ENCODE measurements at places on chromosomes 1 and 21. TPM values are rescaled to one million over a fixed set of nuclear protein-coding genes. Genes with fewer than 3 reads are reported as not detected.

DNA sequence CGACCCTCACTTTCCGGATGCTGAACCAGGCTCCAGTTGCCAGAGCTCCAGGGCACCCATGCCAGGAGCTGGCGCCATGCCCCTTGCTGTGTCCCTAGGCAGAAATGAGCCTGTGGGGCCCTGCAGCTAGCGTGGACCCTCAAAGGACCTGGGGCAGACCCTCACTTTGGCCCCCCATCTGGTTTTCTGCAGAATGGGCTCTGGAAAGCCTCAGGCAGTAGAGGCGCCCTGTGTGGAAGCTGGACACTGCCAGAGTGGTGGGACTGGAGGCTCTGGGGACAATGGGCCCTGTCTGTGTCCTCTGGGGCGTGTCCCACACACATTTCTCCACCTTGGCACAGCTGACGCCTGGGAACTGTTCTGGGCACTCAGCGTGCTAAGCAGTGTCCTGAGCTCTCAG lies 6.3 kb upstream of the AURKAIP1 start:
- no peak for DNase-seq

FCGR1A gene
- total RNA-seq = not detected

DNA sequence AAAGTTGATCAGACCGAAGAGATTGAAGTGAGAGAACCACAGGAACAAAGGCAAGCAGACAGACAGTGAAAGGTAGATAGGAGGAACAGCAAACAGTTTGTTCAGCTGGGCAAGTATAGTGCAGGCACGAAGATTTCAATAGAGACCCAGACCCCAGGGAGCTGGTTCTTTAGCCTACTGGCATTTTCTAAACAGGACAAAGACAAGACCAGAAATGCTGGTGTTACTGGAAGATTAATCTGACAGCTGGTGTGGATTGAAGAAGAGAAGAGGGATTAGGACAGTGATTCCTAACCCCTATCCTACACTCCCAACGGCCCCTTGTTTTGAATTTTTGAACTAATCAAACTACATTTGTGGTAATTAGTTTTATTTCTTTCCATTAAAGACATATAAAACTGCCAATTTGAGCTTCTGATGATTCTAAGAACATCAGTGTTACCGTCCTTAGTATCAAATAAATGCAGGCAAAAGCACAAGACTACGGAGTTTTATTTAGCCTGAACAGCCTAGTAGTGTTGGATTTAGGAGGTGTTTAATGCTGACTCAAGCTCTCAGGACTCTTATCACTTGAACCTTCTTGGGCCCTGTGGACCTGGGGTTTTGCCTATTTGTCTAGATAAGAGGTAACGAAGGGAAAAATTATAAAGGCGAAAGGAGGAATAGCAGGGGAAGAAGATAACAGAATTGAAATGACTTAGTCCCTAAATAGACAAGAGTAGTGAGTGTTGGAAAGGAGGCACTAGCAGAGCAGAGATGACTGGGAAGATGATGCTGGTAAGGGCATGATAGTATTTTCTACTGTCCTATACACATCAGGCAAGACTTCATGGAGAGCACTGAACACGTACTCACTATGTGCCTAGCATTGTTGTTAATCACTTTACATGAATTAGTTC lies 2.0 kb downstream of the NPL start:
- no peak for DNase-seq

DNA sequence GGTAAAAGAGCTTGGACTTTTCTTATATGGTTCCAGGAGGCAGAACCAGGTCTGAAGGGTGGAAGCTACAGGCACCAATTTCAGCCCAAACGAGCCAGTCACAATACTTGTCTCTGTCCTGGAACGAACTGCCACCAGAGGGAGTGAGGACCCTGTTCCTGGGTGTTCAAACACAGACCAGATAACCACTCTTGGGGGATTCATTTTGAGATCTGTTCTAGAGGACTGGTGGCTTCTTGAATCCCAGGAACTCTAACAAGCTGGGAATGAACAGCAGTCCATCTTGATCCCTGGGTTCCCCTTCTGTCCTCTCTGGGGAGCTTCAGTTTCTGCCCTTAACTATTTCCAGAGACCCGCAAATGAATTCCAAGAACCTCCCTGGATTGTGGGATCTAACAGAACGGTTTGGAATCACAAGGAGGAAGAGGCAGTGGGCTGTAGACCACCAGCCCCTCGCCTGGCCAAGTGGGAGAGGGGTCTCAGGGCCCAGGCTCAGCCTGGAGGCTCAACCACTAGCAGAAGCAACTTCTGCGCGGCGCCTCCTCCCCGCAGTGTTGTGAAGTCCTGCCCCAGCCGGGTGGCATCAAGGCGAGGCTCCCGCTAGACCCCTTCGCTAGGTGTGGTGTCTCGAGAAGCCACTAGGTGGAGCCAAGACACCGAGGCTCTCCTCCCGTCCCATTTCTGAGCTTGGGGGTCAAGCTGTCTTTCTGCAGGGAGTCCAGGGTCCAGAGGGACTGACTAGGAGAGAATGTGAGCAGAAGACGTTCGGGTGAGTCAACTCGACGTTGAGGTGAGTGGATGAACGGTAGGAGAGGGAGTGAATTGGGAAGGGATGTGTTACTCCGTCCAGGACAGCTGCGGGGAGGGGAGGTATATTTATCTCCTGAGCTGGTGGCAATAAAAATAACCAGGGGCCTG lies 12.1 kb upstream of the NES start:
- DNase-seq = peak; percentile 86

- no peak for DNase-seq
These were observed 118.9 kb downstream of the RGS21 start for GRCh38 chr1:192435704-192436103.

- DNase-seq = peak; percentile 85
These were observed 18.4 kb downstream of the ATP1A4 start for GRCh38 chr1:160169553-160170399.

DNA sequence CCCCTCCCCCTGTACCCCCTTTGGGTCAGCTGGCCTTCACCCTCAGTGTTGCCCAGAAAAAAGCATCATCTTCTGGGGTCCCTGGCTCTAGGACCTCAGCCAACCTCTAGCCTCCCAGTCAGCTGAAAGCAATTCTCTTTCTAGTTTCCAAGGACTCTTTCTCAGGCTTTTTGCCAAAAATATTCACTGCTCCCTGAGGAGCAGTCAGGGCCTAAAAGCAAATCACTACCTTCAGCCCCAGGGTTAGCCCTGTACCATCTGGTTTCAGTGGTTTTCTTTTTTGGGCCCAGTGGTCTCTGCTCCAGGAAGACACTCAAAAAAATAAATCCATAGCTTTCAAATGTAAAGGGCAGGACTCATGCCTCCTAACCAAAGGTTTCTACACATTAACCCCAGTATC lies 3.1 kb upstream of the LMOD1 start:
- no peak for DNase-seq

MXRA8 gene
- total RNA-seq = 0.98 TPM

GRCh38 chr1:240091614-240092300 lies at the start of gene FMN2:
Gene FMN2, plus strand, starts transcription at chr1:240091883. Its CDS starts 227 bp downstream, at chr1:240092110.
- peak; percentile 8 for DNase-seq

GRCh38 chr1:213061263-213061662 lies 10.2 kb downstream of the RPS6KC1 start:
- DNase-seq = peak; percentile 12

DNA sequence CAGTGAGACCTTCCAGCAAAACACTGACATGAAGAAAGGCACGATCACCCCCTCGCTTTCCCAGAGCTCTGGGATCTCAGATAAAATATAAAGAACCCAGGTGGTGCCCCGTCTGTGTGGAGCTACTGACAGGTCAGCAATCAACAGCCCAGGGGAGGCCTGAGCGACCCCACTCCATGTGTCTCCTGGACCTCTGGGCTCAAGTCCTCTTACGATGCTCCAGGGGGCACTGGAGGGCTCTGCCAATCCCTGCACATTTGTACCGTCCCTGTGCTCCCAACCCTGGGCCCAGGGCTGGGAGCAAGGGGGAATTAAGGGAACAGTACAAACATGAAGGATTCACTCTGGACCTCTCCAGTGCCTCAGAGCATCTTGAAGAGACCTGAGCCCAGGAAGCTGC lies 12.5 kb downstream of the S100A7A start:
- DNase-seq = no peak

IL12RB2 gene
- total RNA-seq = 29.7 TPM

DNA sequence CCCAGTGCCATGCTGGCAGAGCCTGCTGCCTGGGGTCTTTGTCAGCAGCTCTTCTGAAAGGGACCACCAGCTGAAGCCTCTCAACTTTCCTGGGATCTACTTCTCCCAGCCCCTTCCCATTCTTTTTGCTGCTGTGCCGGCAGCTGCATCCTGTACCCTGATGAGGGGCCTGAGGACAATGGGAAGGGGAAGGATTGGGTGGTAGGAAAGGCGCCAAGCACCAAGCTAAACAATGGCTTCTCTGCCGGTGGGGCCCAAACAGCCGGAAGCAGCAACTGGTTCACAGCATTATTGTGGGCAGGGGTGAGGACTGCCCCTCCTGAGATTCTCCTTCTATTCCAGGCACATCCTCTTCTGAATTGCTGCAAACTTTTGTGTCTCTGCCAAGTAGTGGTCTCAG lies 5.0 kb upstream of the EFCAB14 start:
- no peak for DNase-seq

- DNase-seq = no peak
These were observed 27.3 kb upstream of the A3GALT2 start for GRCh38 chr1:33348194-33348593.

BNIPL gene
- total RNA-seq = 1.4 TPM

All from activated CD8-positive, alpha-beta T cell treated with anti-CD3 and anti-CD28 coated beads for 36 hours (primary cell).